ENCODE measurements at places on chromosomes 2 and 18.

DNA sequence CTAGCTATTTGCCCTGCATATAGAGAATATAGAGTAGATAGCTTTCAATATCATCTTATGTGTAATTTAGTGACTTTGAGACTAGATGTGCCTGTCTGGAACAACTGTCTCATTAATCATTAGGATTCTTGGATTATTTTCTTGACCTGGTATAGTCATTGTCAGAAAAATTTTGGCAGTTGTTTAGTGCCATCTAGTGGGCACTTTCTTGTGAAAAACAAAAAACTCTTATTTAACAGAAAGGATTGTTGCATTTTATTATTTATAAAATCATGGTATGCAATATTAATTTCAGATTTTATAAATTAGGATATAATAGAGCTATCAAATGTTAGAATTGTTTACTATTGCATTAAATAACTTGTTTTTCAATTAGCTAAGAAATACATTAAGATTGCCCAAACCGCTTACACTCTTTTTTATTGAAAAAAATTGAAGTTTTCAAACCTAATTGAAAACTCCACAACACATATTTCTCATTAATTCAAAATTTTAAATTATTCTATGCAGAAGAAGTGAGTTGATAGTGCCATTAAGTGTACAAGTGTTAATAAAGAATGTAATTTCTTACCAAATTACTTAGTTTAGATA is 80.3 kb downstream of the DYNAP start:
- no peak for DNase-seq

GRCh38 chr18:27778925-27779324 is 398.0 kb downstream of the CDH2 start:
- DNase-seq, result no peak

DNA sequence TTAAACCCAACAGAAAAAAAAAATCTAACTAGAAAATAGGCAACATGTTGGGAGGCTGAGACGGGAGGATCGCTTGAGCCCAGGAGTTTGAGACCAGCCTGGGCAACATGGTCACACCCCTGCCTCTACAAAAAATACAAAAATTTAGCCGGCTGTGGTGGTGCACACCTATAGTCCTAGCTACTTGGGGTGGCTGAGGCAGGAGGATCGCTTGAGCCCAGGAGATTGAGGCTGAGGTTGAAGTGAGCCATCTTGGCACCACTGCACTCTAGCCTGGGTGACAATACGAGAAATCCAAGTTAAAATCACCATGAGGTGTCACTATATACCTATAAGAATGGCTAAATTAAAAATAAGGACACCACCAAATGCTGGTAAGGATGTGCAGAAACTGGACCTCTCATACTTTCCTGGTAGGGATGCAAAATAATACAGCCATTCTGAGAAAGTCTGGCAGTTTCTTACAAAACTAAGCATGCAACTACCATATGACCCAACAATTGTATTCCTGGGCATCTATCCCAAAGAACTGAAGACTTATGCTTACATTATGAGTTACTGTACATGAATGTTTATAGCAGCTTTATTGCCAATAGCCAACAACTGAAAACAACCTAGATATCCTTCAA is 2.2 kb downstream of the SEPTIN10 start:
- DNase-seq, result no peak

DNA sequence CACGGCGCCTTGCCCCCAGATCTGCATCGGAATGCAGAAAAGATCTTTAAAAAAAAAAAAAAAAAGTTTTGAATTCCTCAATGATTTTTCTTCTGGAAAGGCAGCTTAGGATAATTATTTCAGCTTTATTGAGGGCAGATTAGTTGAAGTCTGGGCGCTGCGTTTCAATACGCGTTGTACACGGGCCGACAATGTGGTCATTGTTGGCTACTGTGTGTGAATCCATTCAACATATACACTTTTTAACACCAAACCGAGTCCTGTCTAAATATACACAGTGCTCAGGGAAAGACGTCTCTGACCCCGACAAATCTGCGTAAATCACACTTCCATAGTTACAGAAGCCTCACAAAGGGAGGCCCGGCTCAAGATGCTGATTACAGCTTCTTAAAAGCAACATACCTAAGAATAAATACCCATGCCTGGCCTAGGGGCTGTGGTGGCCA is 1.4 kb upstream of the SIX3 start:
- DNase-seq, result no peak

DNA sequence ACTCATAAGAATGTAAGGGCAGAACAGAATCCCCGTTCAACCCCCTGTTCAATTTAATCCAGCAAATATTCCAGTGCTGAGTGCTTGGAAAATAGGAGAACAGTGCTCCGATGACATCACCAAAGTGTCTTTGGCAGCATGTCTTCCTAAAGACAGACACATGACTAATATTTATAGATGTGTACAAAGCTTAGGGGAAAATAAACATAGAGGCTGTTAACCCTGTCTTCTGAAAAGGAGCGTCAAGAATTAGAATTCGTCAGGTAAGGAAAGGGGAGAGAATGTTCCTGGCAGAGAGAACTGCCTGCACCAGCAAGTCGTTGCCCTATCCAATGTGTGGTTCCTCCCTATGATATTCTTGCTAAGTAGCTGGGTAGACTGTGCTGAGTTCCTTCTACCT is 72.7 kb downstream of the PLB1 start:
- DNase-seq, result no peak

DNA sequence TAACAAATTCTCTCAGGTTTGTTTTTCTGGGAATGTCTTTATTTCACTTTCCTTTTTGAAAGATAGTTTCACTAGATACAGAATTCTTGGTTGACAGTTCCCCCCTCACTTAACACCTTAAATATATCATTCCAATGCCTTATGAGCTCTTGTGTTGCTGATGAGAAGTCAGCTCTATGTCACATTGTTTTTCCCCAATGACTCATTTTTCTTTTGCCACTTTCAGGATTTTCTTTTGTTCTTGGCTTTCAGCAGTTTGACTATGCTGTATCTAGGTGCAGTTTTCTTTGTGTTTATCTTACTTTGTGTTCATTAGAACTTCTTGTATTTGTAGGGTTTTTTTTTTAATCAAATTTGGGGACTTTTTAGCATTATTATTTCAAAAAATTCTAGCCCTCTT is 5.6 kb upstream of the RALBP1 start:
- no peak for DNase-seq

DNA sequence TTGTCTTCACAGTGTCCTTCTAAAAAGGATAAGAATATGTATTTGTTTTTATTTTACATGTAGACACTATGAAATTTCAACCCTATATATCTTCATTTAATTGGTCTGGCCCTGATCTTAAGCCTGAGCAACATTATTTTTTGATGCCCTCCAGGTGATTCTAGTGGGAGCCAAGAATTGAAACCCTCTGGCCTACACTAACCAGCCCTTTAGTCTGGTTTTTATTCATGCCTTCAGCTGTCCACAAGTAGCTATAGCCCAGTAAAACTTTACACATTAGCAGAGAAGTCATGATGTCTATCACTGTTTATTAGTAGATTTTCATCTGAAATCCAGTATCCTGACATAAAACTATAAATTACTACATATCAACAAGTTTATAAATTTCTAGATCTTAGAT is 52.7 kb upstream of the UBXN4 start:
- no peak for DNase-seq

DNA sequence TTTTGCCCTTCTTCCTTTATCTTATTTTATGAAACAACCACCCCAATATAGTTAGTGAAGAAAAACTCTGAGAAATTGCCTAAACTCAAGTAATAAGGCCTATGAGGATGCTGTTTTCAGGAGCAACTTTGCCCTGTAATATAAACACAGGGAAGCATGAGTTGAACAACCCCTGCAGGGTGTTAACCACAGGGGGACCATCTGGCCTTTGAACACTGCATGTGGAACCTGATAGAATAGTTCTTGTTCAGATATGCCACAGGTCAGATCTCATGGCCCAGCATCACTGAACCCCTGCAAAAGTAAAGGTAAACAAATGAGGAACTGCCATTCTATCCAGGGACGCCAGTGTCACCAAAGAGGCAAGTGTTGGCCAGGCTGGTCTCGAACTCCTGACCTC is 82.6 kb downstream of the MAPK4 start:
- no peak for DNase-seq

- no peak for DNase-seq
Measured at GRCh38 chr2:219302412-219302968, 6.7 kb downstream of the PTPRN start.

DNA sequence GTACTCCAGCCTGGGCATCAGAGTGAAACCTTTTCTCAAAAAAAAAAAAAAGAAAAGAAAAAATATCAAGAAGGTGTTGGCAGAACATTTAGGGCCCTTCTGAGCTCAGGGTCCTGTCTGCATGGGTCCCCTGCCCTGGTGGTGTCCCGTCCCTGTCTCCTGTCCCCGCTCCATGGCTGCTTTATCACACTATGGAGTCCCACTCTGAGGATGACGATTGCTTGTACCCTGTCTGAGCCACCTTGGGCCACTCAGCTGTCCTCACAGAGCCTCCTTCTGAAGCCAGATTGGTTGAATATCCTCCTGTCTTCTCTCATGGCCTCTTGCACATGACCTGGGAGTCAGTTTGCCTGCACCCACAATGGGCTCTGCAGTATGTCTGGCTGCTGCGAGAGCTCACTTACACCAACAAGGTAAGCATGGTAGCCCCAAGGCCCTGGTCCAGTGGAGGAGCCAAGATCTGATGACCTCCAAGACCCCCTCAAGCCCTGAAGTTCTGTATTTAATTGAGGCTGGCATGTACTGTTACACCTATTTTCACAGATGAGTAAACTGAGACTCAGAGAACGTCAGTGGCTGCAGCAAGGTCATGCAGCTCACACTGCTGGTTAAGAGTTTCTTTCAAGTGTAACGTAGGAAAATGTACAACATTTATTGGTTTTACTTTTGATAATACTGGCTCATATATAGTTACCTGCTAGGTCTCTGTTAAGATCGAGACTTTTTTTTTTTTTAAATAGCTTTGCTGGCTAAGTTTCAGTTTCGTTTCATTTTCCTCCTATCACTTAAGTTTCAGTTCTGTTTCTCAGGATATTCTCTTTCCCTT is 16.9 kb upstream of the ZCCHC2 start:
- no peak for DNase-seq

- DNase-seq, result no peak
Measured at GRCh38 chr2:148596018-148596417, 48.5 kb upstream of the EPC2 start.

GRCh38 chr2:84946204-84947009 is 24.6 kb upstream of the KCMF1 start:
- no peak for DNase-seq

- no peak for DNase-seq
Measured at GRCh38 chr2:195559431-195559914, 97.6 kb upstream of the SLC39A10 start.

GRCh38 chr2:148935791-148936190 is 60.8 kb downstream of the KIF5C start:
- DNase-seq, result no peak

GRCh38 chr2:228092056-228092455 is 89.4 kb downstream of the SPHKAP start:
- DNase-seq, result no peak

GRCh38 chr2:23386339-23387220 is 1.6 kb downstream of the KLHL29 start:
- no peak for DNase-seq

DNA sequence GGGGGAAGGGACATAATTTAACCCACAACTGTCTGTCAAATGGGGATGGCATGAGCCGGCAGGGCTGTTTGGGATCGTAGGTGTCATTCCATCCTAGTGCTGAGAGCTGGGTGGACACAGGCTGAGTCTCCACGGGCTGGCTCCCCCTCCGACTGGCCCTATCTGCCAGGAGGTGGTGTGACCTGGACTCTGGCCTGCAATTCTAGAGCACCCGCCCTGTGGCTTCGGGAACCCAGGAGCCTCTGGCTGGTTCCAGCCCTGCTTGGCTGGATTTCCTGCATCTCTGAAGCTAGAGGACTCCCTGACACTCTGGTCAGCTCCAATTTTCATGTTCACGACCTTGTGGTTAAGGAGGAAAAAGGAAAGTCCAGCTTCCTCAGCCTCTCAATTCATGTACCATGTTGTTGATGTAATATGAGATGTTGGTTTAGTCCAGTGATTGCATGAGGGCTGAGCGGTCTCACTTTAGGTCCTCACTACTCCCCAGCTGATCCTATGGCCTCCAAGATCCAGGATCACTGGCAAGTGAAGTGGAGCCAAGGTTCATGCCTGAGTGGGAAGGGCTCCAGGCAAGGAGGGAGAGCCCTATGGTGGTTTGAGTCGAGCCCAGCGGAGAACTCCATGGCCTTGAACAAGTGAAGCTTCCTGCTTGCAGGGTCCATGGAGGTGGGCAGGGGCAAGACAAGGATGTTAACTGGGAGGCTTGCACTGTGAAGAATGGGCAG is 169.1 kb downstream of the NDUFA10 start:
- no peak for DNase-seq

DNA sequence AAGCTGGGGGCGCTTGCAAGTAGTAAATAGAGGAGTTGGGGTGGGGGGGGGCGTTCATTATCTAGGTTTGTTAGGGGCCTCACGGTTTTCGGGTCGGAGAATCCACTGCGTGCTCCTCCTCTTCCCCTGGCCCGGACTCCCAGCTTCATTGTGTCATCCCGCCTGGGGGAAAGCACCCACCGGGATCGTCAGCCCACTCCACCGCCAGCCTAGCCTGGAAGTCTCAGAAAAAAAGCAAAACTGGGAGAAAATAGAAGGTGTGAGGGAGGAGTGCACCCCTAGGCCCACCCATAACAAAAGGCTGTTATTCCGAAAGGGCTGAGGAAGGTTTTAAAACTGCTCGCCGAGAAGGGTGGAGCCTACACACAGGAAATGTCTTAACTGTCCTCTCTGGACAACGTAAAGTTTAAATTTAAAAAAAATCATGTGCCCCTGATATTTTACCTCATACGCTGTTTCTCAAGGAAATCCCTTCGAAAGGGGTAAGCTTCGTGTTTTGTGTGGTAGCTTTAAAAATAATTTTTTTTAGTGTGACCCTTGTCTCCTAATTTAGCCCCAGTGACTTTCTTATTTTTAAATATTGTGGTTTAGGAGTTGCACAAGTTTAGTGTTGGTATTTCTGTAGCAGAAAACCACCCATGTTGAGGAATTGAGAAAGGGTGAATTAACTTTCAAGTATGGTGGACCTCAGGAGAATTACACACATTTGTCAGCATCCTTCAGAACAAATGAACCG is 104.2 kb downstream of the SPTBN1 start:
- DNase-seq, result no peak

GRCh38 chr2:78532762-78533379 is 492.6 kb upstream of the REG3G start:
- no peak for DNase-seq

- DNase-seq, result no peak
Measured at GRCh38 chr2:57965961-57966360, 80.6 kb upstream of the VRK2 start.

GRCh38 chr2:98461498-98462049 is 16.9 kb downstream of the INPP4A start:
- DNase-seq, result no peak
